Stimulated activated CD4-positive, alpha-beta T cell treated with anti-CD3 and anti-CD28 coated beads, Interleukin-15, amount 100 ng/mL, for 24 hours (primary cell): ENCODE measurements at places on chromosomes 16 and 17.

DNA sequence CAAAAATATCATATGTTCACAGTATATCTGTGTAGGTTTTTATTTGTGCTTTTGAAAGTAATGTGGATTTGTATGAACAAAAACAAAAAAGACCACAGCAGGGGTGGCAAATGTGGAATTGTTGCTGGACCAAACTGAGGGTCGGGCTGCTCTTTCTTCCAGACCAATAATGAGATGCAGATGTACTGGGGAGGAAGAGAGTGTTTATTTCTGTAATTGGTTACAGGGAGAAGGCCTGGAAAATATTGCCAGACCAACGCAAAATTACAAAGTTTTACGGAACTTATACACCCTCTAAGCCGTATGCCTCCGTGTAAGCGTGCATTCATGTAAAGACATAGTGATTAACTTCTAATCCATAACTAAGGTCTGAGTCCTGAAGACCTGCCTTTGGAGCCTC lies 353.9 kb upstream of the C16orf82 start:
- DNase-seq: no peak

- DNase-seq: no peak
Observed at GRCh38 chr17:57391857-57392471, 135.6 kb downstream of the MSI2 start.

DNA sequence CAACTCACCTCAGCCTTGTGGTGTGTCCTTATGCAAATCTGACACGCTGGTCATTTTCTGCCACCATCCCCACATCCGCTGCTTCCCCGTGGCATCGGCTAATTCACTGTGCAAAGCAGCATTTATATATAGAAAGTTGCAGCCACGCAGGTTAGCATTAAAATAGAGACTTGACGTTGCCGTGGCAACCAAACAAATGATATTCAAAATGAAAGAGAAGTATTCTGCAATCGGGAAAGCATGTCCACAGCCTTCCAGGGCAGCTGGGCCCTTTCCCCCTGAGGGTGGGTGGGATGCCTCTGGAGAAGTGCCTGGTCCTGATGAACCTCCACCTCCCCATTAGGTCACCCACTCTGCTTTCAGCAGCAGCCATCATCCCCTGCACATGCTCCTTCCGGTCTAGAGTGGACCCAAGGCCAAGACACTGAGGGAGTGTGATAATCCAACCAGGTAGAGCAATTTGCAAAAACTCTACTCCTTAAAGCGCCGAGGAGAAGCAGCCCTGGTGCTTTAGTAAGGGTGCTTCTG lies 138.7 kb downstream of the GAS7 start:
- DNase-seq: no peak

GRCh38 chr17:36129616-36130015 lies 26.0 kb downstream of the CCL4 start:
- DNase-seq: no peak

DNA sequence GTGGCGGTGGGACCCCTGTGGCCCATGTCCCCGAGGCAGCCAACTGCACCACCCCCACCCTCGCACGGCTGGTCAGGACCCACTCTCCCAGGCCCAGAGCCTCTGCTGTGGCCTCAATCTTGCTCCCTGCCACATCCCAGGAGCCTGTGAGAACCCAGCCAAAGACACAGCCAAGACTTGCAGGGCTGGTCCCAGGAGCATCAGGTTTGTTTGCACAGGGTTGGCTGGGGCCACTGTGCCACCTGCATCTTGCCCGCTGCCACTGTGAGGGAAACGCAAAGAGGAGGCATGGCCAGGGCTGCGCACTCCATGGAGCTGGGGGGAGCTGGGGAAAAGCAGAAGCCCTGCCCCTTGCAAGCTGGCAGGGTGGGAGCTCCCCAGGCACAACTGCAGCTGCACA lies 92.5 kb downstream of the SSH2 start:
- no peak for DNase-seq

- DNase-seq: no peak
Observed at GRCh38 chr17:37225465-37225864, 150.3 kb upstream of the C17orf78 start.
